ENCODE measurements at places on chromosomes 7 and 10.

DNA sequence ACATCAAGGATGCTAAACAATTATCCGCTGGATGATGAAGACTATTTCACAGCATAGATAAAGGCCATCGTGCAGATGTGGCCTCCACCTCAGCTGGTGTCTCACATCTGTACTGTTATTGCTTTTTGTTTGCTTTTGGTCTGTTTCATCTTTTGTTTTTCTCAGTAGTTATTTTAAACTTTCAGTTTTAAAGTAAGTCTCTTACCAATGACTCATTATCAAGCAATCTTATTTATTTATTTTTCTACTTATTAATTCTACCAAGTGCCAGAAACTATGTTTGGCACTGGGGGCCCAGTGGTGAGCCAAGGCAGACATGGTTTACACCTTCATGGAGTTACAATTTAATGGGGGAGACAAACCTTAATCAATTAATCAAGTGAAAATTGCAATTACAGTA lies 250.9 kb upstream of the TMEM72 start:
- no peak for DNase-seq

DNA sequence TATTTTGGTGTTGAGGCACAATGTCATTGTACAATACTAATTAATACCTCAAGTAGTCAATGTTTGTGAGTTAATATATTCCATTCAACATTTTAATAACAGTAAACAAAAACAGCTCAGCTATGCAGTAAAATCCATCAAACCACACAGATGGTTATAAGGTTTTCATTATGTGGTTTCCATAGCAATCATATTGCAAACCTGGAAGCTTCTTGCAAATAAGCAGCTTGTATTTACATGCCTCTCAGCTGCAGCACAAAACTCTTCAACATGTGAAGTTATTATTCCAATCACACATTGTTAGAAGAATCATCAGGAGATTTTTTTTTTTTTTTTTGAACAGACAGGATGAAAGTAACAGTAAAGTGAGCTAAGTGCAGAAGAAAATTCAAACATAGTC lies 170.2 kb downstream of the SKAP2 start:
- DNase-seq, result no peak

DNA sequence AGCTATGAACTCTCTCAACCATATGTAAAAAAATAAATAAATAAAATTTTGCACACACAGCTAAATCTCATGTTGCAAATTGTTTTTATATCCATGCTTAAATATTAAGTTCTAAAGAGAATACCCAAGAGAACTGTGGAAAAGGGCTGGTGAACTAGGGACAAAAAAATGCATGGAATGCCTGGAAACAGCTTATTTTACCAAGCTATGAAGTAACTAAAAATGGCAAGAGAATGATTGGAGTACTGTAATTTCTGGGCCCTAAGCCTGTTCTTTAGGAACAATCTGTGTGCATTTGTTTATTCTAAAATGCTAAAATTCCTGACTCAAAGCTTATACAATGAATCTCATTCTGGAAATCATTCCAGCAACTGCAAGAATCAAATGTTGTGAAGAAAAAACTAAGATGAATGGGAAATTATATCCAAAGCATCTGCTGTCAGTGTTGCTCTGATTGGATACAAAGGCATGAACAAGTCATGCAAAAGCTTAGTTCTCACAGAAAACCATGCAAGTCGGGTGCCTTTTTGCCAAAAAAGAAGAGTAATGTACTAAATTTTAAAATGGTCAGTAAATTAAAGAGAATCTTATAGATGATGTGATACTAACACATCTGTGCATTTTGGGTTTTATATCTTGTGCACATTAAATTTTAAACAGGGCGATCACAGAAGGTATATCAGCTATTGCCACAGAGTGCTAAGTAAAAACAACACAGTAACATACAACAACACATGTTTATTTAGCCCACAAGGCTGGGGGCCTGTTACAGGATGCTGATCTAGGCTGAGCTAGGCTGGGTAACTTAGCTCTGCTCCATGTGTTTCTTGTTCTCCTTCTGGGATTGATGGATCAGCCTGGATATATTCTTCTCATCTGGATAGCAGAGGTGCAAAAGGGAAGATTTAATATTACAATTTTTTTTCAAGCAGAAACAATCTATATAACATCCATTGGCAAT lies 453.5 kb upstream of the SEMA3A start:
- DNase-seq, result no peak

GRCh38 chr7:33901199-33901598 lies 4.1 kb upstream of the BMPER start:
- DNase-seq, result no peak

DNA sequence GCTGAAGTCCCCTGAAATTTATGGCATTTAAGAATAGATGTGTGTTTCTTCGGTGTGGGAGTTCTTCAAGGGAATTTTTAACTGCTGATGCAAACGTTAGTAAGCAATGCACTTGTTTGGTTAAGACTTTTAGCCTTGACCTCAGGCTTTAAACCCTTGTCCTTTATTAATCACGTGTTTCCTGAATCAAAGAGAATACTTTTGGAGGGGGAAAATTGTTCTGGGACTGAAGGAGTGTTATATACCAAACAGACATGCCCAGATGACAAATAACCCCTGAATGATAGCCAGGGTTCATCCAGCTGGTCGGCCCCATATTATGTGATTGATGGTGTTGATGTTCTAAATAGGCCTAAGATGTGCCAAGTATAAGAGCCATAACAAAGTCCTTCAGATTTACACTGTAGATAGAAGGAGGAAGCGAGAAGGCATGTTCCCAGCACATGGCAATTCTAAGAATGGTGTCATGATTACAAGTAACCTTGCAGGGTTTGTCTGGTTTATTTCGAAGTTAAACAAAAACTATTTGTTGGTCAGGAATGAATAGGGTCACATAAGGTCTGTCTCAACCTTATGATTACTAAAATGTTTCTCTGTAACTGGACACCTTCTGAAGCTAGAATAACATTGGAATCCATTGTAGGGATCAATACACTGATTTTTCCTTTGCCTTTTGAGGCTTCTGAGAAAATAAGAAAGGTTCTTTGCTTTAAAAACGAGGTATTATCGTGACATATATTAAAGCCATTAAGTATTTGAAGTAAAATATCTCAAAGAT lies 124.2 kb upstream of the SEM1 start:
- DNase-seq, result no peak

DNA sequence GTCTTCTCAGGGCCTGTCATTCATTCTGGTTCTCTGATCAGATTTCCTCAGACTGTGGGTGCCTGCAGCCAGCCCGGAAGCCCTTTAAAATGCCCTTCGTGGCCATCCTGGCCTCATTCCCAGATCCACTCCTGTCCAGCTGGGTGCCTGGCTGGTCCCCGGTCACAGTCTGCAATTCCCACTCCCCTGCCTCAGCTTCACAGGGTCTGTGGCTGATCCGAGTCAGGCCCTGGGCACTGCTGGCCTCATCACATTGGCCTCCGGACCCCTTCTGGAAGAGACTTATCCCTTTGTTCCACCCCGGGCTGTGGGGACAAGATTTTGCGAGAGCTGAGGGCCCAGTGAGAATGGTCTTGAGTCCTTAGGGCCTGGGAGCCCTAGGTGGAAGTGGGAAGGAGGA lies 12.1 kb downstream of the DOCK1 start:
- DNase-seq, result no peak

GRCh38 chr10:125149036-125149679 lies 11.2 kb downstream of the CTBP2 start:
- DNase-seq, result no peak

- DNase-seq, result no peak
Observed at GRCh38 chr10:125149680-125150047, 10.7 kb downstream of the CTBP2 start.

- DNase-seq, result no peak
Observed at GRCh38 chr10:90148116-90148855, 446.9 kb downstream of the KIF20B start.

DNA sequence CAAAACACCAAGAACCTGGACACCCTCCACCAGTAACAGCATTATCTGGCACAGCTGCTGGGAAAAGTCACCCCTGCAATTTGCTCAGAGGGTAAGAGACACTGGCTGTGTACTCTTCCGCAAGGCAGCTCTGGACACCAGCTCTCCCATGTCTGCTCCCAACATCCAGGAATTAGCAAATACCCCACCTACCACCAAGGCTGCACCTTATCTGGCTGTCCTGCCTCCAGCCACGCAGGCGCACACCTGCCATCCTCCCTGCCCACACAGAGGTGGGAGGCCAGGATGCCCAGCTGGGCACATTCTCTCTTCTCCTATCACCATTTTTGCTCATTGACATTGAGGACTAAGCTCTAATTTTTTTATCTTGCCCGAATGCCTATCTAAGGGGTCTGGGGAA lies 20.3 kb upstream of the BNIP3 start:
- no peak for DNase-seq

GRCh38 chr10:30751678-30752331 lies 122.3 kb upstream of the LYZL2 start:
- DNase-seq, result no peak

GRCh38 chr7:157120181-157120580 lies 18.5 kb upstream of the UBE3C start:
- DNase-seq, result no peak

GRCh38 chr10:74991435-74991834 lies 120.0 kb upstream of the SAMD8 start:
- no peak for DNase-seq

DNA sequence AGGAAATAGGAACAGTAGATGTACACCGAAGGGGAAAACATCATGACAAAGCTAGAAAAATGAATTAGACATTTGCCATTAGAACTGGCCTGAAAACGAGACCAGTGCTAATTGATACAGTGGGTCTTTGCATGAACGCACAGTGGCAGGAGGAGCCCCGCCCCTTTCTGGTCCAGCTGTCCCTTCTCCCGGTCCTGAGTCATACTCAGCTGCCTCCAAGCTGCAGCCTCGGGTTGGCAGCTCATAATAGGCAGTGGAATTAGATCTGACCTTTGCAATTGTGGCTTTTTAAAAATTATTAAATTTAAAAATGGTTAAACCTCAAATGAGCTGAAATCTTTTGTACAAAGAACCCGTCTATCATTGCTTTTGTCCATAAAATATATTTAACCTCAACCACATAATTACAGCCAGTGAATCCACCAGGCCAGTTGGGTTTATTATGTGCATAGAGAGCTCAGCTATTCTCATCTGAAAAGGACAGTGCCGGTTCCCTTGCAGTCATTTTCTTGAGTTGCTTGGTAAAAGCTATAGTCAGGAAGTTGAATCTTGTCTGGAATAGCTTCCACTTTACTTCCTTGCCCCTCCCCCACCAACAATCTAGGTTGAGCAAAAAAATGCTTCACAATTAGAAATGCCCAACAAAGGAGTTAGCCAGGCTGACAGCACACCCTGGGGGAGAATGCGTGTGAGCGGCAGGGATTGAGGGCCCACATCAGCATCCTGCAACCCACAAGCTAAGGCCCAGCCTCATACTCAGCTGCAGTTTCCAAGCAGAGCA lies 147.1 kb downstream of the BUB3 start:
- no peak for DNase-seq

DNA sequence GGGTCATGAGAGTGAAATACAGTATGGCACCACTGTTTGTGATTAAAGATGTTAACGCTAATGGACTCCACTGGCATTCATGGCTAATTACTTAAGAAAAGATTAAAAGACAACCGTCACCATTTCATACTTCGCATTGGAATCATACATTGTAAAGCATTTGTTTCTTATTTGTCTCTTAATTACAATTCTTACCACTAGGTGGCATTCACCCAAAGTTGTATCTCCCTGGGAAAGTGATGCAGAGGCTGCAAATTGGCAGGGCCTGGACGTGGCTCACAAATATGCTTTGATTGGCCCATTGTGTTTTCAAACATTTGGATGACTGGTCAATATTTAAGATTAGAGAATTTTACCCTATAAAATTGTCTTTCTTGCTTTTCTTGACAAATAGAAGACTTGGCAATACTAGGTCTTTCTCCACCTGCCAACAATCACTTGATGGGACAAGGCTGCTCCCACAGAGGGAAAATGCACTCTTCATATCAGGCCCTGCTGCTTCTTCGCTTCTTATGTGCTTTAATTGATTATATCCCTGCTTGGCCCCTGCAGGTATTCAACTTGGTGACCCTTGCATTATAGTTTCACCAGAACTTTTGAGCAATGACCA lies 72.1 kb upstream of the STARD3NL start:
- DNase-seq, result no peak

- no peak for DNase-seq
Observed at GRCh38 chr10:34160595-34160994, 654.5 kb downstream of the PARD3 start.

GRCh38 chr10:132158122-132158741 lies 28.5 kb upstream of the DPYSL4 start:
- DNase-seq, result no peak

DNA sequence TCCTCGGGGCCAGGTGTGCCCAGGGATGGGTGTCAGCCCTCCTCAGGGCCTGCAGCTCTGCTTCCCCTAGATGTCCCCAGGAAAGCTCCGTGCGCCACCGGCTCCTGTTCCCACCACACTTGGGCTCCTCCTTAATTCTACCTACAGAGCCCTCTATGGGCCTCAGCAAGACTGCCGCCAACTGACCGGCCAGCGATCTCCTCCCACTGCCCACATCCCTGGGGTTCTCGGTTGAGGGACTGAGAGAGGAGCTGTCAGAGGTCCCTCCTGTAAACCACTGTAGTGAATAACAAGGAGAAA lies 5.3 kb upstream of the LDB3 start:
- DNase-seq, result no peak

- DNase-seq, result no peak
Observed at GRCh38 chr10:116178086-116178605, 94.9 kb downstream of the GFRA1 start.

- no peak for DNase-seq
Observed at GRCh38 chr7:37942934-37943610, 22.6 kb downstream of the EPDR1 start.

GRCh38 chr7:826230-826917 lies 5.9 kb upstream of the SUN1 start:
- no peak for DNase-seq
